Fibroblast of the aortic adventitia (primary cell): ENCODE measurements at places on chromosomes 12 and 14. TPM values are rescaled to one million over a fixed set of nuclear protein-coding genes. Genes with fewer than 3 reads are reported as not detected.

The RD3L gene
- total RNA-seq = not detected in 2 replicates

The RASAL1 gene
- total RNA-seq = not detected in 2 replicates

The NINJ2 gene
- total RNA-seq = 0.45 TPM in 1 of 2 replicates, not detected in the other

The DEGS2 gene
- 0.16 TPM in 1 of 2 replicates, not detected in the other for total RNA-seq

The SRGAP1 gene
- 11.9 and 25.8 TPM in 2 replicates for total RNA-seq

The FANCM gene
- total RNA-seq = 12.7 and 13.9 TPM in 2 replicates

The GDF3 gene
- not detected in 2 replicates for total RNA-seq

The HOXC4 gene
- total RNA-seq = 0.36 and 1.4 TPM in 2 replicates

The PRIM1 gene
- 4.3 and 38.0 TPM in 2 replicates for total RNA-seq

The HAL gene
- 0.09 and 2.2 TPM in 2 replicates for total RNA-seq

The TAS2R9 gene
- 0.09 TPM in 1 of 2 replicates, not detected in the other for total RNA-seq

The TBX5 gene
- 1.3 TPM in 1 of 2 replicates, not detected in the other for total RNA-seq

The ESPL1 gene
- total RNA-seq = 1.5 and 13.5 TPM in 2 replicates
